IMR-90 (cell line): ENCODE measurements at places on chromosomes 6 and 20. TPM values are rescaled to one million over a fixed set of nuclear protein-coding genes. Genes with fewer than 3 reads are reported as not detected.
A peak's percentile ranks its signal among the peaks of the same experiment; 100 is the strongest.

Gene BTNL2
- not detected in 2 replicates for total RNA-seq

GRCh38 chr20:49750611-49751396, 37.1 kb upstream of the B4GALT5 start:
- H3K4me1 ChIP-seq: peaks cover 5% of the 10 kb centered on the region; the same call in 1 of the 2 replicates
- H3K27ac ChIP-seq: no peak overlapping the region
- peaks cover 5% of the 10 kb centered on the region for H3K27me3 ChIP-seq
- no peaks in the 10 kb centered on the region for H3K36me3 ChIP-seq
- no peak overlapping the region for H3K4me3 ChIP-seq

GRCh38 chr6:13708736-13709135, 2.9 kb downstream of the RANBP9 start:
- H3K36me3 ChIP-seq: peaks cover 1% of the 10 kb centered on the region; the same call in 1 of the 2 replicates
- peak overlapping the region; percentile 72 for H3K27ac ChIP-seq
- peak; percentile 31 for DNase-seq
- H3K4me3 ChIP-seq: peak overlapping the region; percentile 94
- H3K4me1 ChIP-seq: peaks cover 3% of the 10 kb centered on the region
- no peaks in the 10 kb centered on the region for H3K27me3 ChIP-seq

DNA sequence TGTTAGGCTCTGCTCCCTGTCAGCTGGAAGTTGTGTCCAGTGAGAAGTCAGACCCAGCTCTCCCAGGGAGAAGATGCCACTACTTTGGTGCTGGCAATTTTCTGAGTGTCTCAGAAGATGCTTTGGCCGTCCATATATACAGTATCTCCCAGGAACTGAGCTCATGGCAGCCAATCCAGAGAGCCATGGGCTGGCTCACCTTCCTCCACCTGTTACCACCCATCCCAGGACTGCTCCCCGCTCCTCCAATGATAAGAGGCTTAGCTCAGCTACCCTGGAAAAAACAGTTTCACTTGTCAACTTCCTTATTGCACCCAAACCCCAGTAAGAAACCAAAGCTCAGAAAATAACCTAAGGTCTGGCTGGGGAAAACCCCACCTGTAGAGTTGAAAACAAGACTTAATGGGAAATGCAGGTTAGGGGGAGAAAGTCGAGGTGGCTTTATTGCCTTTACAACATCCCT, at the start of gene BNIP5:
TSS of gene BNIP5 (minus strand) at position 110 of the 463 bp plus-strand sequence. CDS start 6,198 bp downstream, outside the sequence.
- H3K27ac ChIP-seq: no peak within 1 kb of the TSS
- no peaks in the 10 kb centered on the region for H3K4me1 ChIP-seq
- H3K4me3 ChIP-seq: no peak within 1 kb of the TSS
- peaks cover 75% of the 10 kb centered on the region for H3K27me3 ChIP-seq

Gene POLR1C
- 69.4 and 72.6 TPM in 2 replicates for total RNA-seq

DNA sequence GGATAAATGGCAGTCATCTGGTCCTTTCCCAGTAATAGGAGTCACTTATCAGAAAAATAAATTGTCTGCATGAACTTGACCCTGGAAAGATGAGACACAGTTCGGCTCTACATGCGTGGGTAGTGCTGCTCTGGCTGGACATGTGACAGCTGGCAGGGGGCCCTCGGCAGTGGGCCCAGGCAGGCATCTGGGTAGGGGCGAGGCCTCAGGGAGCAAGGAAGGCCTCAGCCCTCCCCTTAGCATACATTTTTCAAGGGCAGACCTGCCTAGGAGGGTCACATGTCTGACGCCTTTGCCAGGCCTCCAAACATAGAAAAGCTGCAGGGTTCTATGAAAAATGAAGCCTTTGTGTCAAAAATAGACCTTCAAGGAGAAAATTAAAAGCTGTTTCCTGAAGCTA, 12.8 kb upstream of the ILRUN start:
- H3K4me3 ChIP-seq: no peak overlapping the region
- H3K27me3 ChIP-seq: no peaks in the 10 kb centered on the region
- no peaks in the 10 kb centered on the region for H3K36me3 ChIP-seq
- peak; percentile 83 for DNase-seq

GRCh38 chr6:49551078-49551865, 804 bp downstream of the C6orf141 start:
- H3K36me3 ChIP-seq: no peaks in the 10 kb centered on the region
- peaks cover 25% of the 10 kb centered on the region for H3K27me3 ChIP-seq
- DNase-seq: no peak
- H3K4me1 ChIP-seq: no peaks in the 10 kb centered on the region
- no peak overlapping the region for H3K27ac ChIP-seq

GRCh38 chr20:35084998-35085397, 7.6 kb downstream of the TRPC4AP start:
- H3K27me3 ChIP-seq: no peaks in the 10 kb centered on the region
- H3K27ac ChIP-seq: no peak overlapping the region
- no peak for DNase-seq
- no peak overlapping the region for H3K4me3 ChIP-seq
- H3K4me1 ChIP-seq: peaks cover 5% of the 10 kb centered on the region; the same call in 1 of the 2 replicates

DNA sequence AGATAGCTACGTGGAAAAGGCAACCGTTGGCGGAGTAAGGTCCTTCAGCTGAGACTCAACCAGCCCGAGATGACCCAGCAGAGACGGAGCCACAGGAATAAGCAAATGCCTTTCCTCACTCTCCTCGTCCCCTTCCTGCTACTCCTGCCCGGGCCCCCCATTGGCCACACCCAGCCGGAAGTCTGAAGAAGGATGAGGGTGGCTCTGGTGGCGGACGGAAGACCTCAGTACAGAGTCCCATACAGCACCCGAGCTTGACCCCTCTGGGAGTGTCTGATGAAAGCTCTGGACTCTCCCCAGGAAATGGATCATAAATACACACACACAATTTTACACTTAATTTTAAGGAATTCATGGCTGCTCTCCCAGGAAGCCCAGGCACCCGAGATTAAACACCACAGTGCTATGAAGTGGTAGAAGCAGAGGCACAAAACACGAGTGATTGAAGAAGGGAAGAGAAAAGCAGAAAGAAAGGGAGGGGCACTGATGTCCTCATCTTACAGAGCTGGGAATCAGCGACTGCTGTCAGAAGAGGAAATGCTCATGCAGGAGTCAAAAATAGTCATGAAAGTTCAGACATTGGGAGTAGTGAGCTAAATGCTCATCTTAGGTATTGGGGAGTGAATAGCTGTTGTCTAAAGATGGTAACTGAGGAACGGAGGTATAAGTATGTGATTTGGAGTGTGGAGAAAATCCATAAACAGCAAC, 125.6 kb downstream of the BANF2 start:
- H3K27ac ChIP-seq: peak overlapping the region; percentile 8; the same call in 1 of the 2 replicates
- H3K27me3 ChIP-seq: no peaks in the 10 kb centered on the region
- no peaks in the 10 kb centered on the region for H3K36me3 ChIP-seq
- peaks cover 13% of the 10 kb centered on the region for H3K4me1 ChIP-seq
- DNase-seq: no peak

DNA sequence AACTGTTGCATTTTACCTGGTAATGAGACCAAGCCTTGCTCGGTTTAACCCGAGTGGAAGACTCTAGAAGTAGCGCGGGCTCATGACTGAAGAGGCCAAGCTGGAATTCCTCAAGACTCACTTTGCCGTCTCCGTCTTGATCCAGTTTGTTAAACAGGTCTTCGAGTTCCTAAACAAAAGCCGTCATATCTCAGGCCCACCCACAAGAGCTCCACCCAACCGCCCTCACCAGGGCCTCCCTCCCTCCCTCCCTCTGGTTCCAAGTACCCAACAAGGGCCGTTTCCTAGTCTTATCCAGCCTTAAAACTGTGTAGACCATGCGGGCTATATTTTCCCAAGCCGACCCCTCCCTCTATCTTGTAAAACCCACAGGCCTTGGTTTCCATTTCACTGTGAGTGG, 81.4 kb downstream of the NINL start:
- H3K27me3 ChIP-seq: no peaks in the 10 kb centered on the region
- H3K36me3 ChIP-seq: peaks cover 24% of the 10 kb centered on the region
- H3K4me3 ChIP-seq: no peak overlapping the region
- no peak for DNase-seq
- H3K4me1 ChIP-seq: peaks cover 10% of the 10 kb centered on the region
- H3K27ac ChIP-seq: no peak overlapping the region

DNA sequence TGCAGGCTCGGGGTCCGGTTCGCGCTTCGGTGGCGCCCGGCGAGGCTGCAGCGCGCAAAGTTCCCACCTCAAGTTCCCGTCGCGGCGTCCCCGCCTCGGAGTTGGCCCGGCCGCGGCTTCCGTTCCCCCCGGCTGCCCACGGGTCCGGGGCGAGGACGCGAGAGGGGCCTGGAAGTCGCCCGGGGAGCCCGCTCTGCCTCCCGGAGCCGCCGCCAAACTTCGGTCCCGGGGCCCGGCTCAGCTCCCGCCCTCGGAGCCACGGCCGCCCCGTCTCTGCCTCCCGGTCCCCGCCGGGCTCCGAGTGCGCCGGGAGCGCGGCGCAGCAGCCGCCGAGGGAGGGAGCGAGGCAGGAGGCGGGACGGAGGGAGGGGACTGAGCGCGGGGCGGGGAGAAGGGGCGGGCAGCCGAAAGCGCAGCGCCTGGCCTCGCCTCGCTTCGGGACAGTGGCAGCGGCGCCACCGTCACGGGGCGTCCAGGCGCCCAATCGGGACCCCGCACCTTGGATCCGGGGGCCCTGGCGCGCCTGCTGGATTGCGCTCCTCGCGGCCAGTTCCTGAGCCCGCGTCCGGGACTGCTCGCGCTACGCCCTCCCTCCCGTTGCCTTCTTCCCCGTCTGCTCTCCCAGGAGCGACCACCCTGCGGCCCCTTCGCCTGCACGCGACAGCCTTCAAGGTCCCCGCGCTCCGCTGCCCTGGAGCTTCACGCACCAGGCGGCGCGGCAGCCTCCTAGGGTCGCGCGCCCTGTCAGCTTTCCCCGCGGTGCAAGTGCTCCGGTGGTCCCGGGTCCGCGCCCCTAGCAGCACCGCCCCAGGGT, at the start of gene KCNG1:
TSS of gene KCNG1 (minus strand) at position 305 of the 814 bp plus-strand sequence. CDS start 12,769 bp downstream, outside the sequence.
- peaks cover 4% of the 10 kb centered on the region; the same call in 1 of the 2 replicates for H3K36me3 ChIP-seq
- DNase-seq: peak; percentile 75
- peak within 1 kb of the TSS; percentile 33; the same call in 1 of the 2 replicates for H3K27ac ChIP-seq
- peaks cover 12% of the 10 kb centered on the region for H3K4me1 ChIP-seq
- peak within 1 kb of the TSS; percentile 76 for H3K4me3 ChIP-seq

GRCh38 chr6:2035046-2035445, 210.4 kb downstream of the GMDS start:
- no peak overlapping the region for H3K27ac ChIP-seq
- H3K36me3 ChIP-seq: no peaks in the 10 kb centered on the region
- no peak for DNase-seq
- no peaks in the 10 kb centered on the region for H3K27me3 ChIP-seq
- peaks cover 7% of the 10 kb centered on the region; the same call in 1 of the 2 replicates for H3K4me1 ChIP-seq
- no peak overlapping the region for H3K4me3 ChIP-seq

- DNase-seq: peak; percentile 72
- peaks cover 3% of the 10 kb centered on the region for H3K4me1 ChIP-seq
- peak overlapping the region; percentile 33 for H3K4me3 ChIP-seq
- no peak overlapping the region for H3K27ac ChIP-seq
Observed at GRCh38 chr20:35600993-35601973, 14.3 kb upstream of the SPAG4 start.

DNA sequence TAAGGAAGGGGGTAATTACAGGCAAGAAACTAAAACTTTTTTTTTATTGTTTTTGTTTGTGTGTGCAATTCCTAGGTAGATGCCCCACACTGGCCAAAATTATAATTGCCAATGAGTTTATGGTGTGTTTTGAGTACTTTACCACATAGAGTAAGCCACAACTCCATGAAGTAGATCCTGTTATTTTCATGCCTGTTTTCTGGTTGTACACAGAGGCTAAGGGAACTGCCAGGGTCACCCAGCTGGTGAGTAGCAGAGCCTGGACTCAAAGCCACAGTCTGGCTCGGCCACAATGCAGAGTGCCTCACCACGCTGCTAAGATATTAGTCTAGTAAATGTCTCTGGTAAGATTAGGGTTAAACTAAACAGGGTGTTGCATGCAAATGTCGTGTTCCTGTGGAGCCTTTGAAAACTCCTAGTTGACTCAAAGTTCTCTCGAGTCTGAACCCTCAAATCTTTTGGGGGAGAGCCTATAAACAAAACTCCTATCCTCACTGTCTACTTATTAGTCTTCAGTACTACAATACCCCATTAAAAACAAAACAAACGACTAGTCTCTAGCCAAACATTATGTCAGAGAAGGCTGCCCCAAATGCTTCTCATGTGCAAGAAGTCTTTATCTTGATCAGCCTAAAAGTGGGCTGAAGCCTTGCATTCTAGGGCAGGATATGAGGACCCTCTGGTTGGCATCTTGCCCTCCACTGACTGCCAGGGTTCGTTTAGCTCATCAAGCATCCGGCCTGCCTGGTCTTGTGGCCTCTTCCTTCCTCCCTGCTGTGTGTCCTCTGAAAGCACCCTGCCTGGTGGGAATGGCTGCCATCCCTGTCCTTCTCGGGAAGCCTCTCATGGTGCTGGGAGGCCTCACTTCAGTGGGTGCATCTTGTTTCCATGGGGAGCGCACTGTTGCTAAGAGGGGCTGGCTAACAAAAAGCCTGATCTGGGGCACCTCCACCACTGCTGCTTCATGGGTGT, 4.2 kb downstream of the DUSP22 start:
- no peak overlapping the region for H3K27ac ChIP-seq
- 0 out of 2 replicates have a peak, but pooled peaks cover 2% of the 10 kb centered on the region for H3K4me1 ChIP-seq
- no peak overlapping the region for H3K4me3 ChIP-seq
- no peaks in the 10 kb centered on the region for H3K27me3 ChIP-seq
- no peak for DNase-seq

- H3K27ac ChIP-seq: no peak overlapping the region
- H3K4me3 ChIP-seq: no peak overlapping the region
- no peaks in the 10 kb centered on the region for H3K36me3 ChIP-seq
- H3K27me3 ChIP-seq: no peaks in the 10 kb centered on the region
- peaks cover 7% of the 10 kb centered on the region for H3K4me1 ChIP-seq
- DNase-seq: peak; percentile 45
Observed at GRCh38 chr6:158861686-158862381, 42.7 kb upstream of the EZR start.

GRCh38 chr6:11432713-11433450, 104.7 kb upstream of the TMEM170B start:
- H3K4me3 ChIP-seq: no peak overlapping the region
- H3K36me3 ChIP-seq: no peaks in the 10 kb centered on the region
- H3K4me1 ChIP-seq: peaks cover 32% of the 10 kb centered on the region
- H3K27me3 ChIP-seq: no peaks in the 10 kb centered on the region

DNA sequence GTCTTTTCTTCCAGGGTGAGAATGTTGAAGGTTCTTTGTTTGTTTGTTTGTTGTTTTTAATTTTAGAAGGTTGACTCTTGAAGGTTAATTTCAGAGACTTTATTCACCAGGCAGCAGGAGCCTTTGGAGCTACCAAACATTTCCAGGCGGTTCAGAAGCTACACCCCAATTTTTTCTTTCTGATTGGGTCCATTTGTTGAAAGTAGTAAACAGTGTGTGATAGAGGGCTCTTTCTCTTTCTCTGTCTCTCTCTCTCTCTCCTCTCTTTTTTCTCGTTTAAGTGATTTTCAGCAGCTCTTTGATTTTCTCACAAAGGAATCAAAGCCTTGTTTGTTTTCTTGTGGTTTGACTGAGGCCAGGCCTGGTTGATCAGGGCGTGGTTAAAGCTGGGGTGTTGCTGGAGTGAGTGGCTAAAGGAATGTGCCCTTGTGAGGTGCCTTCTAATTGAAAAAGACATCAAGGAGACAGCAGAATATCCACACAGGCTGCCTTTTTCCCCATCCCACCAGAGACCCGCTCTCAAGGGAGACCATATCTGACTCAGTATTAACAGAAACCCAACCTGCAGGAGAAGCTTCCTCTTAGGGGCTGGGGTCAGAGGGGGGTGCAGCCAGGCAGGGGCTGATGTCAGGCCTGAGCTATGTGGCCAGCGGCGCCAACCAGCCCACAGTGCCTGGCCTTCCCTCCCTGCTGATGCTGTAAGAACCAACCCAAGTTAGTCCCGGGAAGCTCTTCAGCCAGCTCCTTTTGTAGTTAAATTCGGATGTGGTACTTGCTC, 40.4 kb upstream of the NAA20 start:
- peaks cover 23% of the 10 kb centered on the region for H3K4me1 ChIP-seq
- H3K27ac ChIP-seq: peak overlapping the region; percentile 71
- peaks cover 16% of the 10 kb centered on the region for H3K36me3 ChIP-seq
- H3K4me3 ChIP-seq: peak overlapping the region; percentile 71
- peak; percentile 83 for DNase-seq
